Choroid plexus epithelial cell (primary cell): ENCODE measurements at places on chromosomes 11 and 22.
A peak's percentile ranks its signal among the peaks of the same experiment; 100 is the strongest.

- peak; percentile 78 for DNase-seq
These were observed 2.7 kb upstream of the RHOD start for GRCh38 chr11:67053896-67054329.

- no peak for DNase-seq
These were observed 58.3 kb downstream of the CCDC83 start for GRCh38 chr11:85913513-85913912.

DNA sequence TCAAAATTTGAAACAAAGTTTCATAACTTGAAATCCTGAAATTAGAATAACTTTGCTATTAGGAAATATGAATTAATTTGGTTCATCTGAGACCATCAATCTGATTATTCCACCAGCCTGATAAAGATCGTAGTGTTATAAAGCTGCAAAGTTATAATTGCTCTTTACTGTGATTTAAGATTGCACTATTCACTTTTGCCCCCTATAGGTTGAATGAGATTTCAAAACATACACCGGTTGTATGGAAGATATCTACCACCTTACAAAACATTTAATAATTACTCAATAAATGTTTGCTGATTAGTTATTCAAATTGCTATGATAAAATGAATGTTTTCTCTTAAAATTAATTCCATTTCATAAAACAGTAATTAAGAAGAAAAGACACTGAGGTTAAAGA lies 26.1 kb downstream of the APIP start:
- no peak for DNase-seq

GRCh38 chr11:88484873-88485621 lies 147.5 kb upstream of the CTSC start:
- peak; percentile 61 for DNase-seq

DNA sequence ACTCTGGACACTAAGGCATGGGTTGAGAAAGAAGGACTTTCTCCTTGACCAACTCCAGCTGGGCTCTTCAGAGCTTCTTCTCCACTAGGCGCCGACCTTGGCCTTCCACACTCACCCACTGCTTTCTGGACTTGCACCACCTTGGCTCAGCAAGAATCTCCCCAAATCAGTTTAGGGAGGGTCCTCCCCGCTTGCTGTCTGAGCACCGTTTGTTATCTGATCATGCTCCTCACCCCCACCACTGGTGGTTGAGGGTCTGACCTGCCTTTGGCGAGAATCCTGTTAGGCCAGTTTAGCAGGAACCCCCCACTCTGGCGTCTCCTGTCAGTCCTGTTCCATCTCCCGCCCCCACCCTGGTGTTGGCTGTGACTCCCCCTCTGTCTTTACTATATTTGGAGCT lies 10.4 kb downstream of the APOL2 start:
- no peak for DNase-seq

DNA sequence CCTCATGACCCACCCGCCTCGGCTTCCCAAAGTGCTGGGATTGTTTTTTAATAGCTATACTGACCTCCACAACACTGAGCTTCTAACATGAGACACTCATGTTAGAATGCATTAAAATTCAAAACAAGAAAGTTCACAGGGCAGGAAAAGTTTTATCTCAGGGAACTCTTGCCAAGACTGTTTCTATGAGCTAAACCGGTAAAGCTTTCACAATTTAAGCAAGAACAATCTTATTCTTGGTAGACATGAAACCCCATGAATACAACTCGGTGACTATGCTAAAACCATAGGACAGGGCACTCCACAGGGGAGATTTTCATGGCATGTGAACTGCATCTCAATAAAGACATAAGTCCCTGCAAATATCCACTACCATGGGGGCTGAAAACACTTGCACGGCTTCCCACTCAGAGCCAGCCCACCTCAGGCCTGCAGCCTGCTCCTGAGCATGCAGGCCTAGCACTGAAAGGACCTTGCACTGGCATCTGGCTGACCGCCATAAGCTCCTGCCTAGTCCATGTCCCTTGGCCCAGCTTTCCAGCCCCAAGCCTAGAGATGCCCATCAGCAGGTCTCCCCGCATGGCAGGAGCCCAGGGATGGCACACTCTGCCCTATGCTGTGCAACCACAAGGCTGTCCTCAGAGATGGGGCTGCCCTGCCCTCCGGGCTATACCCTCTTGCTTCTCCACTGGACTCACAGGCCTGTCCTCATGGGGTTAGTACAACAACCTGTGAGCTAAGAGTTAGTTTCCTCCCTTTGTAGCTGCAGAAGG lies 58.4 kb downstream of the DGCR2 start:
- DNase-seq = peak; percentile 53

DNA sequence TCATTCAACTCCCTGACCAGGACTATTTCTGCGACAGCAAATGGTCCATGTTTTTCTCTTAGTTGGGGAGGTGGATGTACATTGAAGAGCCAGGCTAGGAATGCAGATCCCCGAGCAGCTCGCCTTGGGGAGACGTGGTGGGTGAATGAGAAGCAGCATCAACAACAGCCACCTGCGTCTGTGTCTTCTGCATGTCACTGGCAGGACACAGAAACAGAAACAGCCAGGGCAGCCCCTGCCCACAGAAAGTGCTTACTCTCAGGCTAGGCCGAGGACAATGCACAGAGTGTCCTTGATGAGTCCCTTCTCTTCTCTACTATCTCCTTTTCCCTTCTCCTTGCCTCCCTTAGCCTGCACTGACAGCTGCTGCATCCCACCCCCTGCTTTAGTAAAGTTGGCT lies 541.9 kb upstream of the CADM1 start:
- no peak for DNase-seq

DNA sequence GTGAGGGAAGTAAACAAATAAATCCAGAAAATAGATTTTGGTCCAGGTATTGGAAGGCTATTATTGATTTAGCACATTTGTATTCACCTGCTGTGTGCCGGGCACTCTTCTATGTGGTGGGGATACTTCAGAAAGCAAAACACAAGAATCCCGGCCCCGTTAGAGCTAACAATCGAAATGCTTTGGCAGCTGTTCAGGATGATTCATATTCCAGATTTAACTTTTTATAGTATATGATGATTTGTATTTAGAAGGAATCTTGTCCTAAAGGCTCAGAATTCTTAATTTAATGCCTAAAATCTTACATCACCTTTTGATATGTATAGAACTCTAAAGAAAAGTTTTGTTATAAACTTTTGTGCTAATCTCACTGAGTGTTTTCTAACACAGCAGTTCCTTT lies 28.0 kb downstream of the ZC3H12C start:
- DNase-seq = peak; percentile 83

DNA sequence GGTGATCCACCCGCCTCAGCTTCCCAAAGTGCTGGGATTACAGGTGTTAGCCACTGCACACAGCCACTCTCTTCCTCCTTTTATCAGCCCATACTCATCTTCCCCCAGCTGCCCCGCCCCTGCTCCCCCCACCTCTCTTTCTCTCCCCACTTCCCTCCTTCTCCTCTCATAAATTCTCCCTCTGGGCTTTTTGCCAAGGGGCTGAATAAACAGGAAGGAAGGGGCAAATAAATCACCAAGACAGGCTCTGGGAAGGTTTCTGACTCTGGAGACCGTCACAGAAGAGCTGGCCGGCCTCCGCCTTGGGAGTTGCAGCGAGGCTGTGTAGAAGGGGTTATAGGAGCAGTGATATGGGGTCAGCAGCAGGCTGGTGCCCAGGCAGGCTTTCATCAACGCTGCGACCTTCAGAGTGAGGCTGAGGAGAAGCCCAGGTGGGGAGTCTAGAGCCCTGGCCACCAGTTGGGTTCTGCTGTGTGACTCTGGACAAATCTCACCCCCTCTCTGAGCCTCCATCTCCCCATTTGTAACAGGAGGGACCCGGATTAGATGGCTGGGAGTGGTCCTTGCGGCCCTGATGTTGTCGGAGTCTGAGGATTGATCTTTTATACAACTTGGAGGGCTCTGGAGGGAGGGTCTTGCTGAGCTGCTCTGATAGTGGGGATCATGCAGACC lies 62.6 kb upstream of the RASD2 start:
- peak; percentile 51 for DNase-seq

DNA sequence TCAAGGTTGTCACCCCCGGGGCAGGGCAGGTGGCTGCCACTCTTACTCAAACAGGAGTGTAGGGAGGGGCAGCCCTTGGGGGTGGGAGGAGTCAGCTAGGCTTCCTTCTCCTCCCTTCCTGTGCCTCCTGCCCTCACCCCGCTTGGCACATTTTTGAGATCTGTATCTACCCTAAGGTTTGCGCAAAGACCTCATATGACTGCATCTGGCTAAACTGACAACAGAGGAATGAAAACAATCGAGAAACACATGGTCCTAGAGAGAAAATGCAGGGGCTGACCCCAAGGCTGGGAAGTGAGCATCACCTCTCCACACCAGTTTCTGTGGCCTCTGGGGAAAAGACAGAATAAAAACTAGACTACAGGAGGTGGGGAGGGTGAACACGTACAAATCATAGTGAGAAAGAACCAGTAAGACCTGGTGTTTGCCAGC lies 28.1 kb downstream of the IGSF9B start:
- DNase-seq = peak; percentile 5

DNA sequence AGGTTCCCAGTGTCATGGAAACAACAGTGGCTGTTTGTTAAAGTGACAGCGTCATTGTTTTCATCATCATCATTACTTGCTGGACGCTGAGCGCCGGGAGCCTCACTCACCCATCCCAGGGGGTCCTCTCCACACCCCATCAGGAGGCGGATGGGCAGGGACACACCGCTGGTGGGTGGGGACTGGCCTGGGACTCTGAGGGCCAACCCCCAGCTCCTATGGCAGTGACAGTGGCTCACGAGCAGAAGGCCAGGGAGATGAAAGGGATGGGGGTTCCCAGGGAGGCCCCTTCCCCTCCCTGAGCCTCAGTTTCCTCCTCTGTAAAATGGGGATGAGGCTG lies 76.6 kb upstream of the PRR5 start:
- no peak for DNase-seq

- peak; percentile 96 for DNase-seq
These were observed 1.5 kb downstream of the CASTOR1 start for GRCh38 chr22:30287648-30288418.

- peak; percentile 58 for DNase-seq
These were observed 283.5 kb downstream of the TTC28 start for GRCh38 chr22:28395920-28396753.

DNA sequence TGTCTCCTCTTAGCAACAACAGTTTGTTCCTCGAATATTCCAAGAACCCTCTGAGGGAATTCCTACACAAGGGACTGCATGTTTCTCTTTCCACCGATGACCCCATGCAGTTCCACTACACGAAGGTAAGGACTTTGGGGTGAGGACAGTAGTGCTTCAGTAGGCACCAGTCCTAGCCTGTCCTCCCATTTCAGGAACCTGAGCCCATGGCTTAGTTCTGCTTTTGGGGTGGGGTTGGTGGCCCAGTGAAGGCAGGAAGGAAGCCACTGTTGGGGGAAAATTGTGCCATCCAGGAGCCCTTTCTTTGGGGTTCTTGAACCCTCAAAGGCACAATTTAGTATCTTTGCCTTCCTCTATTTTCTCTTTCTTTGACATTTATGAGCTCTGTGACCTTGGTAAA lies 38.2 kb downstream of the RNF141 start:
- DNase-seq = no peak

DNA sequence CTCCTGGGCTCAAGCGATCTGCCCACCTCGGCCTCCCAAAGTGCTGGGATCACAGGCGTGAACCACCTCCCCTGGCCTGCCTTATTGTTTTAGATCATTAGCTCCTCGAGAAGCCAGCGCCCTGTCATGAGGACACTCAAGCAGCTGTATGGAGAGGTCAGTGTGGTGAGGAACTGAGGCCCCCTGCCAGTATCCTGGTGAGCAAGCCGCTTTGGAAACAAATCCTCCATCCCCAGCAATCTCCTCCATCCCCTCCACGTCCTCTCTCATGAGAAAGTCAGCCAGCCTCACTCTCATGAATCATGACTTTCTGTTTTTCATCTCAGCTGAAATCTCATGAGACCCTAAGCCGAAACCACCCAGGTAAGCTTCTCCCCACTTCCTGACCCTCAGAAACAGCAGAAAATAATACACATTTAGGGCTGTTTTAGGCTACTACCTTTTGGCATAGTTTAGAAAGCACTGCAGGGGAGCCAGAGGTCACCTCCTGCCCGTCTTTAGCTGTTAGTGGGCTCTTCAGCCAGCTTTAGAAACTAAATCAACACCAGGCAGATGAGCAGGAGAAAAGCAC lies 56.0 kb downstream of the CTTN start:
- DNase-seq = peak; percentile 71

DNA sequence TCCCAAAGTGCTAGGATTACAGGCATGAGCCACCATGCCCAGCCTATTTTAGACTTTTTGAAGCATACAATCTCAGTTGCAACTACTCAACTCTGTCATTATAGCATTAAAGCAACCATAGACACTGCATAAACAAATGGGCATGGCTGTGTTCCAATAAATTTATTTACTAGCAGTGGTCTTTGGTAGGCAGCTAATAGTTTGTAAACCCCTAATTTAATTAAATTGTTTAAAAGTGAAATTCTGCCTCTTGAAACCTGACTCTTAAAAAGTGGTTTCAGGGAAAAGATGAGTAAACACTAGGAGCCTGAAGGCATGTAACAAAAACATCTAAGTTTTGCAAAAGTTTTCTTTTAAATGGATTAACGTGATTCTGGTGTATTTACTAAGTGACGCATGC lies 1364.5 kb downstream of the LRRC4C start:
- DNase-seq = no peak

DNA sequence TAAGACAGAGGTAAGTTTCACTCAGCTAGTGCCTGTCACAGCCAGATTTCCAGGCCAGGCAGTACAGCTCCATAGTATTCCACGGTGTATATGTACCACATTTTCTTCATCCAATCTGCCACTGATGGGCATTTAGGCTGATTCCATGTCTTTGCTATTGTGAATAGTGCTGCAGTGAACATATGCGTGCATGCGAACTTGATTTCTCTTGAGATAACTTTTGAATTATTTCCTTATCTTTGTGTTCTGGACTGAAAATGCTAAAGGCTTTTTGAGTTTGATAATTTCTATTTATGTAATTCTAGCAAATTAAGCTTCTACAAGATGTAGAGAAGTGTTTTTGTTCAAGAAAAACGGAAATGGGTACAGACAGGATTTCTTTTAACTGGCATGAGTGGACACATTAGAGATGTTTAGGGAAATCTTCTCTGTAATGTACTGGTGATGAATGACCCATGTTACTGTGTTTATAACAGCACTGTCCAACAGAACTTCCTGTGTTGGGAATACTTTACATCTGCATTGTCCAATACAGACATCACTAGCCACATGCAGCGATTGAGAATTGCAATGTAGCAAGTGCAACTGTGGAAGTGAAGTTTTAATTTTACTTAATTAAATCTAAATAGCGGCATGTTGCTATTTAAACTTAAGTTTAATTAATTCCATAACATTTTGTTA lies 151.3 kb downstream of the CADM1 start:
- DNase-seq = no peak

DNA sequence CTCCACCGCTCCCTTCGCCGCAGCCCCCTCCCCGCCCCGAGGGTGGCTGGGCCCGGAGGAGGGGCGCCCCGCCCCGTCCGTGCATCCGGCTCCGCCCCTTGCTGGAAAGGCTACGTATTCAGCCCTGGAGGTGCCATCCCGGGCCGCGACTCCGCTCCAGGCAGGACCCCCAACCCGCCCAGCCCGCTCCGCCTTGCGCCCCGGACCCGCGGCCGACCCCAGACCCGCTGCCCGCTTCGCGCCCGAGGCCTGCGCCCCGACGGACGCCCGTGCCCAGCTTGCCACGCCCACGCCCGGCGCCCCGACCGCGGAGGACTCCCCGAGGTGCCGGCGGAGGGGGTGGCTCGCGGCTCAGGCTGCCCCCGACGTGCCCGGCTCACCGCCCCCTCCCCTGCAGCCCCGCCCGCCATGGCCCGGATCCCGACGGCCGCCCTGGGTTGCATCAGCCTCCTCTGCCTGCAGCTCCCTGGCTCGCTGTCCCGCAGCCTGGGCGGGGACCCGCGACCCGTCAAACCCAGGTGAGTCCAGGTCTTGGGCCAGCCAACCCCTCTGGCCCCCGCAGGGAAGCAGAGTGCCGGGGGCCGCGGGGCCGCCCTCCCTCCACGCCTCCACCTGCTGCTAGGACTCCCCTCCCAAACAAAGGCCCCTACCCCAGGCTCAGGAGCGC lies at the start of gene ADM2:
Gene ADM2 (plus strand): TSS at position 104 of the 667 bp plus-strand sequence. CDS start 305 bp downstream, at position 409.
- no peak for DNase-seq
